Left lobe of liver (tissue), 2 donors: ENCODE measurements at places on chromosomes 5 and 9.
A peak's percentile ranks its signal among the peaks of the same experiment; 100 is the strongest.

GRCh38 chr5:178476972-178477754, 113.0 kb downstream of the COL23A1 start:
- peak; percentile 16 for DNase-seq

DNA sequence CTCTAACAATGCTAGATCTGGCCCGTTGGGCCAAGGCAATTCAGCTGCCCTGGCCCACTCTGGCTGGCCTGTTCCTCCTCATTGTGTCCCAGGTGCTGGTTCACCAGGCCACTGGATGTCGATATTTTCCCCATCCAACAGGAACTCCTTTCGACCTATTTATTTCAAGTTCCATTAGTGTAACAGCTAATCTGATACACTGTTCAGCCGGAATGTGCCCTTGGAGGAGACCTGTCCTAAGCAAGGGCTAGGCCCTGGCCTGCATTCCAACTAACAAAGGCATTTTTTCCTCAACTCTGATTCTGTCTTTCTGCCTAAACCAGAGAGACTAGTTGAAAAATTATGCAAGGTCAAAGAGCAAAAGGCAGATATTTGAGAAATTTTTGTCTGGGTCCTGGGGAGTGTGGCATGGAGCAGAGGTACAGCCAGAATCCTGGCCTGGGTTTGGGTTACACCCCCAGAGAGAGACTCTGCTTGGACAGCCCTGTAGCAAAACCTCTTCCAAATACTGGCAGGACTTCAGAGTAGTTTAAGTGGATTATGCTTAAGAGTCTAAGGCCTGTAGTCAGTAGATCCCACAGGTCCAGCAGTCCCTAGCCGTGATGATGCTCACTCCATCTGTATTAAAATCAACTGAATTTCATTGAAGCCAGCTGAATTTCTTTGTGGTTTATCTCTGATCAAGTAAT, 36.1 kb downstream of the MARCHF11 start:
- DNase-seq = no peak

DNA sequence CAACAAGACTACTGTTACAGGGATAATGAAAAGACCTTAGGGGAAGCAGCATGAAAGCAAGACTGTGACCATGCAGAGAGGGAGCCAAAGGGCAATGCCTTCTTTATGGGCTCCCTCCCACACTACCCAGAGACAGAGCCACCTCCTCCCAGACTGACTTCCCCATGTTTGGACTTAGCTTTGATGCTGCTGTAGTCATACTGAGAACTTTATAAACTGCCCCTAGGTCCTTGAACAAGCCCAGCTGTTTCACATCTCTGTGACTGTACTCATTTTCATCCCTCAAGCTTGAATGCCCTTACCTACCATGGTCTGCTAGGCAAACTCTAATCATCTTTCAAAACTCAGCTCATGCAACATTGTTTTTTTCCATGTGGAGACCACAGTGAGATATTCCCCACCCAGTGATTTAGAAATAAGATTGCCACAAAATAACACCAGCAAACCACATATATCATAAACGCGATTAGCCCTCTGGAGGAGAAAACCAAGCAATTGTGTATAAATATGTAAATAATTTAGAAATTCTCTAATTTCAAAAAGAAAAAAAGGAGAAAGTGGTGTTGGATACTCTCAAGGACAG, 23.4 kb upstream of the FAM169A start:
- DNase-seq = no peak

GRCh38 chr9:20597862-20598261, 24.4 kb downstream of the MLLT3 start:
- DNase-seq = no peak

DNA sequence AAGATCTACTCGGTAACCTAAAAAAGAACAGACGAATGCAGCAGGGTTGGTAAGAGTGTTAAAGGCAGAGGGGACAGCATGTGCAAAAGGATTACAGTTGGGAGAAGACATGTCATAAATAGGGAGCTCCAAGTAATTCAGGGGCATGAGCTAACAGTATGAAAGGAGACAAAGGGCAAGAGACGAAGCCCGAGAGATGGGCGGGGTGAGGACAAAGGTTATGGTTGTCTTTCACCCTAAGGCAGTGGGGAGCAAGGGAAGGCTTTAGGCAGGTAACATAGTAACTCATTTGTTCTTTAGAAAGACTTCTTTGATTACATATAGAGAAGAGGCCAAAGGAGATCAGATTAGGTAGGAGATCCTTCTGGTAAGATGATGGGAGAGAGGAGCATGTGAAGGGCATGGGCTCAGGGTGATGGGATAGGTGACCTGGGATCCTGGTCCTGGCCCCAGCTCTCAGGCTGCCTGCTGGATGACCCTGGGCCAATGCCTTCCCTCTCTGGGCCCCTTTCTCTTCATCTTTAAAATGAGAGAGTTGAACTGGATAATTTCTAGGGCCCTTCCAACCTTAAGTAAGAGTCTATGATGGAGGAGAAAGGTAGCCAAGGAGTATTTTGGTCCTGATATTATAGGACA, 19.5 kb downstream of the MORN5 start:
- DNase-seq = no peak

- no peak for DNase-seq
These were observed at the start of gene AKNA for GRCh38 chr9:114387680-114388356. Gene AKNA, minus strand, starts transcription at chr9:114387982. Its CDS starts 6,649 bp downstream, at chr9:114381333.

- DNase-seq = no peak
These were observed 105.7 kb upstream of the EQTN start for GRCh38 chr9:27402626-27403025.

DNA sequence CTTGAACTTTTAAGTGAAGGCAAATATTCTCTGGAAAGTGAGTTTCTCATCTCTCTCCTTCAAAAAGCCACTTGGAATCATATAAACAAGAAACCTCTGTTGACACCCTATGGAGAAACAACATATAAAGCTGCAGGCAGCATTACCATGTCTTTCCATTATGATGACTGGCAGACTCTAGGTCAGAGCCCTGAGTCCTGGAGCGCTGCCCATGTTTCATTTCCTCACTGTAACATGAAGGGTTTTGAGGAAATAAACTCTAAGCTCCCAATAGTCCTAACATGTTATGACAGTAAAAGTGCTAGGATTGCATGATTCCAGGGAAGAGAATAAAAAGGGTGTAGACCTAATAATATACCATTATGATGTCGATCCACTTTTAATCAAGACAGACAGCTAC, 220.6 kb downstream of the CTNND2 start:
- no peak for DNase-seq

DNA sequence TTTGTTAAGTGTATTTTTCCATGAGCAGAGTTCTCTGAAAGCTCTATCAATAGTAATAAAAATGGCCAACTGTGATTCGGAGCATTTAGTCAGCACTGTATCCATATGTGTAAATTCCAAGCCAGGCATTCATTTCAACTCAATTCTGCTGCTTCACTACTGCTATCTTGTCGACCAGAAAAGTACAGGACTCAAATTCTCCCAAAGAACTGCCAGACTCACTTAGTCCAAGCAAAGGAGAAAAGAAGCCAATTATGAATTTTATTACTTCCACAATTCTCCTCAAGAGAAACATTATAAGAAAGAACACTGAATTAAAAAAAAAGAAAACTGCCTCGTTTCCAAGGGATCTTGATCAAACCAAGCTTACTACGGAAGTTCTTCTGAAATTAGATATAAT, 906.3 kb upstream of the DMAC1 start:
- no peak for DNase-seq

- DNase-seq = no peak
These were observed 6.1 kb downstream of the IL12B start for GRCh38 chr5:159324102-159324755.

GRCh38 chr9:124818431-124819281, 34.6 kb upstream of the WDR38 start:
- peak; percentile 54 for DNase-seq
